ENCODE measurements at places on chromosomes 6 and 20.
A peak's percentile ranks its signal among the peaks of the same experiment; 100 is the strongest.

DNA sequence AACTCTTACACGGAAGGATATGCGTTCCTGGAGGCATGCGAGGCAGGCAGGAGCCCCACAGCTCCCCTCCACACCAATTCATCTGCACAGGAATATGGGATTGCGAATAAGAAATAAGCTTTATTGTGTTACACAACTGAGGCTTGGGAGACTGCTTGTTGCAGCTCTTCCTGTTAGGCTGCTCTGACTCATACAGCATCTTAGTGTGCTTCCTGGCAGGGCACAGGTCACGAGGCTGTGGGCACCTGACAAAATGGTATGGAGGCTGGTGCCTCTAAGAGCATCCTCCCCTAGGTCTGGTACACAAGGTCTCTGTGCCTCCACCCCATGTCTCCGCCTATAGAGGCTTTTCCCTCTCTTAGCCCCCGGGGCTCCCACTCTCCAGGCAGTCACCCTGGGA lies 6.8 kb downstream of the SLC22A3 start:
- DNase-seq, result no peak

- no peak for DNase-seq
These were observed 114.2 kb downstream of the MOXD1 start for GRCh38 chr6:132287101-132287500.

- DNase-seq, result no peak
These were observed 277.5 kb upstream of the ZFP64 start for GRCh38 chr20:52469128-52469527.

DNA sequence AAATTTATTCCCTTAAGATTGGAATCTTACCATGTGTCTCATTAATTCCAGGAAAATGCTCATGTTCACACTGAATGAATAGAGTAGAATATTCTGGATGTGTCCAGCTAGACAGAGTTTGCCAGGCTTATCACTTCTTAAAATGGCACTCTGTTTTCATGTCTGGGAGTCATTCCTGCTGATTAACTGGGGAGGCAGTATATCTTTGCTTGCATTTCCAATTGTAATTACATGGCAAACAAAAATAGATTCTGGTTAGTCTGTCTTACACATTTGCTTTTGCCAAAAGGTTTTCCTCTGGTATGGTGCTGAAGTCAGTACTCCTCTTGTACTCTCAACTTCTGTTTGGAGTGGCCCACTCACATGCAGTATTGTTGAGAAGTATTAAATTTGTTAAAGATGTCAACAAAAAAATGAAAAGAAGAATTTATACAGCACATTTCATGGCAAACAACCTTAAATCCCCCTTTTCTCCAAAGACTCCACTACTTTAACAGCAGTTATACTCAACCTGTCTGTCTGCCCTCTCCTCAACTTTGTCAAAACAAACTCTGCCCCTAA lies 70.2 kb downstream of the TENT5A start:
- no peak for DNase-seq

GRCh38 chr6:27694547-27694874 lies 217.7 kb downstream of the OR2B2 start:
- no peak for DNase-seq

GRCh38 chr20:51535674-51536073 lies 6.8 kb downstream of the NFATC2 start:
- DNase-seq, result no peak

GRCh38 chr6:95517568-95517967 lies 59.8 kb upstream of the MANEA start:
- DNase-seq, result no peak

DNA sequence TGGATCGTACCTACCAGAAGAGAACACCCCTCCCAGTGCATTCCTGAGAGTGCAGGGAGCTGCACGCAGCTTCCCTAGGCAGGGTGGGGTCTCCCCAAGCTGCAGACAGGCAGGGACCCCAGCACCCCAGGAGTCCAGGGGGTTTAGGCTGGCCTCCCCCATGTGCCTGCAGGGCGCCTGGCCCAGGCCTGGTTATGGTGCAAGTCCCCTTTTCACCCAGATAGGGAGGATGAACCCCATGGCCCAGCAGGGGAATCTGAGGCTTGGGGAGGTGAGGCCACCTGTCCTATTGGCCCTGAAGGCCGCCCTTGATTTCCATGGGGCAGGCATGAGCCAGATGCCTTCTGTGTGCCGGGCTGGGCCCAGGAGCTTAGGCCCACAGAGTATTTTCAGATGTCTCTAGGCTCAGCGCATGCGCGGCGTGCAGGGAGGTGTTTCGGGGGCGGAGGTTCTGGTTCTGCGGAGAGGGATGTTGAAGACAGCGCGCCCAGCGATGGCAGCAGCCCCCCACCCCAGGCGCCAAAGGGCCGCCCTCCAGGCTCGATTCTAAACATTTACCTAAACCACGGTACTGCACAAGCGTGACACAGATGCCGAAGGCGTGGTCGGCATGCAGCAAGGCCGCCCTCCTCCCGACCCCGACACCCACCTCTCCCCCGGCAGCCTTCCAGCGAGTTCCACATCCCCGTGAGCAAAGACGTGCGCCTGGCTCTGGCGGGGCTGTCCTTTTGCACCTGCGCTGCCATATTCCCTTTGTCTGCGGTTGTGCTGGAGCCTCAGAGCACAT lies 29.4 kb downstream of the COL20A1 start:
- DNase-seq, result no peak

DNA sequence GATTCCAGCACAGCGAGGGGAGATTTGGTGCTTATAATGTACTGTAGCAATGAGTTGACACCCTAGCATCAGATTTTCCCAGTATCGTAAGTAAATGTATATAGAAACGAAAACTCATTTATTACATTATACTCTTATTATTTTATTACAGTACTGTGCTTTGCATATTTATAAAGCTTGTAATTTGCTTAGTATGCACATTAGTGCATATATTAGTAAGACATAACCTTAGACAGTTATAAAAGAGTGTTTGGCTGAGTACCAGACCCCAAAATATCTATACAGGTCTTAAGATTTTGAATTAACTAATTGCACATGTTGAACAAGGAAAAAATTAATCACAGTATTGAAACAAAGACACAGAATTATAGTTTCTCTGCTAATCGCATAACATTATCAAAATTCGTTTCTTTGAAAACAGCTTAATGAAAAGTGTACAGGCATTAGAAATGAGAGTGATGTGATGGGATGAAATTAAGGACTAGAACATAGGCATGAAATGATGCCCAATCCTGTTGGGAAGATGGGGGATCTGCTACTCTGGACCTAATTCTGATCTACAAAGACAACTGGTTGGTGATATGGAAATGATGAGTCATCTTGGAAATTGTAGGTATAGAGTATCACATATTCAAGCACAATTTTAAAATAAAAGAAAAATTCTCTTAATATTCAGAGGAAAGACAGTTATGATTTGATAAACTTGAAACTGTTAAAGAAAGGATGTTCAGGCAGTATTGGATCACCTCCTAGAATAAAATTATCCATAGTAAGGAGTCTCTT lies 42.8 kb downstream of the STXBP5 start:
- no peak for DNase-seq

DNA sequence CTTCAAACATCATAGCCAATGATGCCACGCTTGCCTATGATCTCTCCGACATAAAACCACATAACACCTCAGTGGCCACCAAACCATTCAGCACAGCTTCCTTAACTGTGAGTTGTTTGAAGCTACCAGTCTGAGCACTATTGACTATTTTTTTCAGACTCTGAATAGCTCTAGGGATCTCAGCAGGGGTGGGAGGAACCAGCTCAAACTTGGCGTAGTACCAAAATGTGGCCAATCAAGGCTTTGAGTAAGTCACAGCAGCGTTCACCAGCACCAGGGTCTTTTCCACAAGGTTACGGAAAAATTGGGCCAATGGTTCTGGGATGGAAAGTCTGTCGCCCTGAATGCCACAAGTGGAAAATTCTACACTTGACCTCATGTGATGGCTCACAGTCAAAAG lies 70.6 kb downstream of the SMPDL3A start:
- no peak for DNase-seq

DNA sequence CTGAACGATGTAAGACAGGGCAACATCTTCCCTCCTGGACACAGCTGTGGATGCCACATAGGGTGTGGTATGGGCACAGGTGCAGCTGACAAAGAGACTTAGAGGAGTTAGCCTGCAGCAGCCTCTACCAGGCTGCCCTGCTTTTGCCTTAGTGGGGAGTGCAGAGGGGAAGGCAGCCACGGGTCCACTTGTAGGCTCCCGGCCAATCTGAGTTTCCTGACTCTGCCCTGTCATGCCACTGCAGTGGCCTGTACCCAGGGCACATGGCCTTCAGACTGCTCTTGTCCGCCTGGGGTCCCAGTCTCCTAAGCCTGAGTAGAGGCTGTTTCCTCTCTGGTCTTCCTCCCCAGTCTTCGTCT lies 17.1 kb upstream of the CST9L start:
- no peak for DNase-seq

DNA sequence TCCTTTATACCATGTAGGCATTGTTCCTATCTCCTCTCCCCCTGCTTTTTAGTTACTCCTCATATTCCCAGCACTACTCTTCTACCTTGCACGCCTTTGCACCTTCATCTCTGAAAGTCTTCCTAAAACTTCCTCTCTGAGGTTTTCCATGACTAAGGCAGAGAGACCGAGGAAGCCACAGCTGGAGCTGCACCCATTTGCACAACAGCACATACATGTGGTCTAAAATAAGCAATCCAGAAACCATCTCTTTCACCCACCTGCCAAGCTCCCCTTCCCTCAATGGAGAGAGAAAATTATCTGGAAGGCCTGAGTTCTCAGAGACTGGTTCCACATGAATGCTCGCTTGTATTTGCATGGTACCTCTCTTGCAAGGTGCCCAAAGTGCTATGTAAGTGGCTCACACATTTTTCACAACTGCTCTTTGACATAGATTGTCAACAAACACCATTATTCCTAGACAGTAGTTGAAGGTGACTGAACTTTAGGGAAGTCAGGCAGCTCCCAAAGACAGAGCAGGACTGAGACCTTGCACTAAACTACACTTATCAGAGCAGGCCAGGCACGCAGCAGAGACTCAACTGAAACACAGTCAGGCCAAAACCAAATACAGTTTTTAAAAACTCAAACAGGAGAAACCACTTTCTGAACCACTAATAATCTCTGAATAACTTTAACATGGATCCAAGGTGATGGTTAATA lies 313.2 kb downstream of the TFAP2A start:
- no peak for DNase-seq

GRCh38 chr6:33758815-33759216 lies 12.1 kb upstream of the IP6K3 start:
- DNase-seq, result no peak

GRCh38 chr6:141117874-141118273 lies 1014.9 kb upstream of the GJE1 start:
- DNase-seq, result no peak

- DNase-seq, result no peak
These were observed 224.8 kb upstream of the CDH4 start for GRCh38 chr20:61027218-61027617.

- DNase-seq, result peak; percentile 75
These were observed 158.7 kb downstream of the SOX4 start for GRCh38 chr6:21752054-21752811.

DNA sequence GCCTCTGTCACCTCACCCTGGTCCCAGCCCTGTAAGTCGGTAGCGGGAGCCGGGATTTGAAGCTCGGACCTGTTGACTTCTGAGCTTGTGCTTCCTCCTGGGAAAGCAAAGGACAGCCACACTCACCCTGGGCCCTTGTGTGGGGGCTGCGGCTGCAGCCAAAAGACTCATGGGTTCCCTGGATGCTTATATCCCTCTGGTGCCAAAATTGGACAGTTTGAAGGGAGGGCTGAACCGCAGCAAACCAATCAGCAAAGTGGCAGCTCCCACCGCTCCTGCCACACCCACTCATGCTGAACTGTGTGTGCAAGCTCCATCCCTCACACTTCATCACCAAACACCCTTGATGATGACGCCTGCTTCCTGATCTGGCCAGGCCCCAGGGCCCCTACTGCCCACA lies 3.9 kb upstream of the CCN5 start:
- DNase-seq, result no peak

GRCh38 chr20:44256961-44257360 lies 9.9 kb downstream of the GDAP1L1 start:
- DNase-seq, result no peak

- DNase-seq, result no peak
These were observed 47.2 kb downstream of the TMEM242 start for GRCh38 chr6:157276134-157276532.

- DNase-seq, result no peak
These were observed 2.7 kb downstream of the AGPAT1 start for GRCh38 chr6:32173051-32173727.
